ENCODE measurements at places on chromosomes 11 and 22.
A peak's percentile ranks its signal among the peaks of the same experiment; 100 is the strongest.

GRCh38 chr11:11387622-11388305, 34.7 kb upstream of the CSNK2A3 start:
- DNase-seq: no peak

DNA sequence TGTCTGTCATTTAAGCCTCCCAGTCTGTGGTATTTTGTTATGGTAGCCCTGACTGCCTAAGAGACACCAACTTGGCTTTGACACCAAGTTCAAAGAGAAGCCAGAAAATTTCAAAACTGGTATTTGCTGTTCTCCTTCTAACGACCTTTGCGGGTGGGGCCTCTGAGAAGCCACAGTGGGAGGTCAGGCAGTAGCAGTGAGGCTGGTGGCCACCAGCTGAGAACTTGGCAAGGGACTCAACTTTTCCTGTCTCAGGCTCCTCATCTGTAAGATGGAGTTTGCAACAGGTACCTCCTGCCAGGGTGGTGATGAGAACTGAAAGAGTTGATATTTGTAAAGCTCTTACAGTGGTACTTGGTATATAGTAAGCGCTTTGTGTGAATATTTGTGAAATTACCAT, 183.4 kb downstream of the BCR start:
- no peak for DNase-seq

GRCh38 chr11:95585069-95585751, 204.4 kb downstream of the FAM76B start:
- DNase-seq: no peak

DNA sequence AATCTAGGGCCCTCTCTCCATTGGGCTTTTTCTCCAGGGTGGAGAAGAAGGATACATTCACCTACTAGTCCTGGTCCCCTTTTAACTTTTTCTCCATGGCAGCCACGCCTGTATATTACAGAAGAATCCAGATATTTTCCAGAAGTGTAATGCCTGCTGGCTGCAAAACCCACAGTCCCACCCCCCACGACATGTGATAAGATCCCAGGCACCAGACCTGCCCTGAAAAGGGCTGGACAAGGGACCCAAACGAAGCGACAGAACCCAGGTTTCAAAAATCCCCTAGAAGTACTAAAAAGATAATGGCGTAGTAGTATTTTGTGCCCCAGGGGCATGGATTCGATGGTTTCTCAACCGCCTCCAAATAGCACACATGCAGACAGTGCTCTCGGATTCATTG, 2.8 kb downstream of the WT1 start:
- DNase-seq: no peak

- DNase-seq: no peak
Observed at GRCh38 chr11:116510886-116511650, 261.7 kb downstream of the BUD13 start.

GRCh38 chr11:123080015-123080414, 18.1 kb upstream of the HSPA8 start:
- no peak for DNase-seq

DNA sequence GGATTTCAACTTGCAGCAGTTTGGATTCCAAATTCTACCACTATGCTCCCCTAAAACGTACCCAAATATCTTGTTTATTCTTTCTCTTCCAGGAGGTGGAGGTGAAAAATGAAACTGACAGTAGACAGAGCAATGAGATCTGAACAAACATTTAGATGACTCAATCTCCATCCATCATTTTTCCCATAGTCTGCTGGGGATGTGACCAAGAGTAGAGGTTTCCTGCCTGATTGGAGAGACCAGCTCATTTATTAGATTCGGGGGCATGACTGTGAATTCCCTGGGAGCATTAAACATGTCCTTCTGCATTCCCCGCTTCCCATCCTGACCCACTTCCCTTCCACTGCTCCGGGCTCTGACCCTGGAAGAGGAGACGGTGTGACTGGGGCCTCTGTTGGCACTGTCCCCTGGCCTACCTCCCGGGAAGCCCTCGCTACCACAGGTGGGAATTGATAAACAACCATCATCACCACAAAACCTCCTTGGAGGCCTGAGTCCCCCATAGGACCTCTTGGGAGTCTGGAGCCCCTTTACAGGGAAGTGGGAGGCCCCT, 20.3 kb downstream of the DKK3 start:
- DNase-seq: no peak

- peak; percentile 86 for DNase-seq
Observed at GRCh38 chr11:17719028-17719937, at the start of gene MYOD1. TSS of gene MYOD1 (plus strand) at chr11:17719571. CDS start at chr11:17719783, 212 bp downstream.

DNA sequence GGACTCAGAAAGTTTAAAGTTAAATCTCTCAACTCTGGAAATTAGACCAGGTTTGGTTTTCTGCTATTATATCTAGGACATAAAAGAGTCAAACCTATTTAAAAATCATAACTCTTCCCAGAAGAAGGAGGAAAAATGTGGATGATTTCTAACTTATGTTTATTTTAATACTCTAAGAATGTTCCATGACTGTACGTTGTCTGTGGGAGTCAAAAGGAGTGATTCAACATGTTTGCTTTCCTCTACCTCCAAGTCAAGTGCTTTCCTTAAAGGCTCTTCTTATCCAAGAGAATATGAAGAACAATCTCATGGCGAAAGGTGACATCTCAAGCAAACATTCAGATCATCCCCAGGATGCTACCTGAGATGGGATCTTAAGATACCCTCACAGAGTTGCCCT, 21.6 kb downstream of the OR51E1 start:
- no peak for DNase-seq

DNA sequence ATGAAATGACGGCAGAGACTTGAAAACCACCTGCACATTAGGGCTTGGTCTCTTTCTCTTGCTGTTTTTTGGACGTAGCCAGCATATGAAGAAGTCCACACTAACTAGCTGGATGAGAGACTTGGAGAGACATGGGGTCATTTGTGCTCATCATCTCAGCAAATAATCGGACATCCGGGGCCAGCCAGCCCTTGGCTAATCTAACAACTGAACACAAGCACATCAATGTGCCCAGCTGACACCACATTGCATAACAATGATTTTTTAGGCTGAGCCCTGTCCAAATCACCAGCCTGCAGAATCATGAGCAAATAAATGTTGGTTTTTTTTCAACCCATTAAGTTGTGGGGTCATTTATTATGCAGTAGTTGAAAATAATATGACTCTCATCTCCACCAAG, 460.3 kb upstream of the LARGE1 start:
- DNase-seq: no peak

GRCh38 chr22:42444077-42444904, 12.1 kb upstream of the NFAM1 start:
- peak; percentile 91 for DNase-seq

DNA sequence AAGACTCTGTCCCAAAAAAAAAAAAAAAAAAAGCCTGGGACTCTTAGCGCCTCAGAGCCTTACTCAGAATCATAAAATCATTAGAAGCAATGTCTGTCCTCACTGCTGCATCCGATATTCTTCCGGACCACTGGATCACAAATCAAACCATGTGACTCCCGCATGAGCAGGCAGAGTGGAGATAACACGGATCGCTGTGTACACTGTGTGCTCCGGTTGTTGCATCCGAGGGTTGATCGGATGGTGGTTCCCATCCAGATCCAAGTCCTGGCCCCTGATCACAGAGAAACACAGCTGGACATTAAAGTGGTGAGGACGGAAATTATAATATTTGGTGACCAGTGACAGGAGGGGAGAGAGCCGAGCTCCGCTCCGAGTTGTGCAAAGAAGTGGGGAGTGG, 9.7 kb upstream of the TXNRD2 start:
- DNase-seq: no peak

- DNase-seq: no peak
Observed at GRCh38 chr11:61951484-61952135, 1.5 kb downstream of the BEST1 start.

DNA sequence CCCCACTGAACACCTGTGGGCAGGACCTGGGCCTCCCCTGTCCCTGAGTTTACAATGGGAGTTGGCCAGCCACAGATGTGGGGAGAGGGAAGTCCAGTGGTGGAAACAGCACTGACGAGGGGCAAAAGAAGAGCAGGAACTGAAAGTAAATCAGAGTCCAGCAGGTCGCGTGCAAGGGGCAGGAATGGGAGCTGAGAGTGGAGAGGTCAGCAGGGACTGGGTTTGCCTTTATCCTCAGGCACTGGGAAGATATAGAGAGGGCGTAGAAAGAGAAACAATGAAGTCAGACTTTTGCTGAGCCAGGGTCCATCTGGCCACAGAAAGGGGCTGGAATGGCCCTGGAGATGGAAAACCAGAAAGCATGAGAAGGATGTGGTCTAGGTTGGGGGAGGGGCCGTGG, 8.5 kb downstream of the P2RY6 start:
- DNase-seq: no peak

DNA sequence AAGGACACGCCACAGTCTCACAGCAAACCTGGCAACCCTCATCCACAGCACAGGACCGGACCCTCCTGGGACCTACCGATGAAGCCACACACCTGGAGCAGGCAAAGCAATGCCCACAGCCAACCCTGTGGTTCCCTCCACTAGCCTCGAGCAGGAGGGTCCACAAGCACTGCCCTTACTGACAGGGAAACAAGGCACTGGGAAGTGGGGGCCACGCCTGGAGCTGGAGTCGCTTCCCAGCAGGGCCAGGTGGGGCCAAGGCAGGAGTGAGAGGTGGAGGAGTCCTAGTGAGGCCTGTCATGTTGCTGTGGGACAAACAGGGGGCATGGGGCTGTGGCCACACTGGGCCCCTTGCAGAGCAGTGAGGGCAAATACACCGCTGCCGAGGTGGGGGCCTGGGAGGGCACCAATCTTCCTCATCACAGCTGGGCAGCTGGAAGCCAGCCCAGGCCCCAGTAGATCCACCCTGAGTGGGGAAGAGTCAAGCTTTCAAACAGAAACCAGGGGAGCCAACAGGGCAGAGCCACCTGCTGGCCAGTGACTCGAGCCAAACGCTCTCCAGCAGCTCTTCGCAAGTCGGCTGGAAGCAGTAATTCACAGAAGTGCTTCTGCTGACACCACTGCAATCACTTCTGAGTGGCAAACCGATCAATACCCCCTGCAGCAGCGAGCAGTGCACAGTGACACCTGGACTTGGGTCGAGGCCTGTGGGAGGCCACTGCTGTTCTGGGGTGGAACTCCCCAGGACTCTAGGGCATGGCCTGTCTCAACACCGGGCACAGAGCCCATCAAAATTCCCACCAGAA, 13.7 kb downstream of the SULT4A1 start:
- no peak for DNase-seq
